B cell (primary cell): ENCODE measurements at places on chromosomes 3 and 15. TPM values are rescaled to one million over a fixed set of nuclear protein-coding genes. Genes with fewer than 3 reads are reported as not detected.

GRCh38 chr3:54874816-54875556 is 52.9 kb downstream of the LRTM1 start:
- DNase-seq, result no peak

- DNase-seq, result no peak
These were observed 95.6 kb downstream of the APBA2 start for GRCh38 chr15:28981351-28981720.

DNA sequence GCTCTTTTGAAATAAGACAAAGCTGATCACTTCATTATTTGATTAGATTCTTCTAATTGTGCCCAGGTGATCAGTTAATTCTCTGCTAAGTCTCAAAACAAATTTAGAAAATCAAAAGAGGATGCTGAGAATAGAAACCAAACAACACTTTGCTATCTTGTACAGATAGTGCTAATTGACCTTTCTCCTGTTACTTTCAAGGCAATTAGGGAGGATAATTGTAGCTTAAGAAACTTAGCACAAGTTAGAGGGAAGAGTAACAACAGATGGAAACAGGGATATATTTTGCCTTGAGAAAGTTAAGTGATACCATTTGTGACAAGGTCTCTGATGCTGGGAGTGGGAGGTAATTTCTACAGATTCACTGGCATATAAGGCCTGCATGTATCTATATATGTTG is 344.8 kb upstream of the GRM7 start:
- DNase-seq, result no peak

DNA sequence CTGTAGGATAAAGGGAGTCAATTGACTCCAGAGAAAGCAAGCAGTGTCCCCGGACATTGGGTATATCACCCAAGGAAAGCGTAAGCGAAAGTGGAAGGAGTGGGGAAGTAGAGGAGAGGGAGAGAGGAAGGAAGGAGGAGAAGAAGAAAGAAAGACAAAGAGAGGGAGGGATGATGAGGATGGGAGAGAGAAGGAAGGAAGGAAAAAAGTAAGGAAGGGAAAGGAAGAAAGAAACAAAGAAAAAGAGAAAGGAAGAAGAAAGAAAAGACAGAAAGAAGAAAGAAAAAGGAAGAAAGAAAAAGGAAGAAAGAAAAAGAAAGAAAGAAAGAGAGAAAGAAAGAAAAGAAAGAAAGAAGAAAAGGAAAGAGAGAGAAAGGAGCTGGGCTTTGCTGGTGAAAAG is 839 bp downstream of the DNASE1L3 start:
- DNase-seq, result no peak

GRCh38 chr3:151135541-151136337 is 50.3 kb downstream of the MED12L start:
- DNase-seq, result no peak

GRCh38 chr3:56962206-56962605 is 98.3 kb upstream of the SPATA12 start:
- no peak for DNase-seq

DNA sequence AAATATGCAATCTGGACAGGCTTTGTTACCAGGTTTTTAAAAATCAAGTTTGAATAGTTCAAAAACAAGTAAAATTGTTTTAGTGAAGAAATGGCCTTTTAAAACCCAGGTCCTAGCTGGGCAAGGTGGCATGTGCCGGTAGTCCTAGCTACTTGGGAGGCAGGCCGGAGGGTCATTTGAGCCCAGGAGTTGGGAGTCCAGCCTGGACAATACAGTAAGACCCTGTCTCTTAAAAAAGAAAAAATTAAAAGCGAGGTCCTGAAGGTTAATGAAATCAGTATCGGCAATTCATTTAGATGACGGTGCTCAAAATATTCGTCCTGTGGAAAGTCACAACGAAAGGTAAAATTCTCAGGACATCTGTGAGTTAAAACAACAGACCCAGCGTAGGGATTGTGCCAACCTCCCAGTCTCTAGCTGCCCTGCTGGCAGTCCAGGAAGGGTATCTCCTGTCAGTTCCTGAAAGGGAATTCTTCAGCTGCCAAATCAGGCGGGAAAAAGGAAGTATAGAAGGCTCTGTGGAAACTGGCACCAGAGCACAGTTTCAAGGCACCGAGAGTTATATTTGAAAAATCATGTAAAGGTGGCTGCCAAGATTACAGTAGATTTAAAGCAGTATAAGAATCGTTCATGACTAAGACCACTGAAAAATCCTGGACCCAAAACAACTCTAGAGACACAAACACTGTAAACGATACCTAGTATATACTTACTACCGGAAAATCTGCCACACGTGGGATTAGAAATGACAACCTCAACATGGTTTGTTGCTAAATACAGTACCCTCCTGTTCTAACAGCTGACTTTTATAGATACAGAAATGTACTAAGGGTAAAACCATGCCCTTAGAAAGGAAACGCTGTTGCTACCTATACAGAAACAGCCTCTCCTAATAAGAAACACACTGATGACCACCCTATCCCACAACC is 1.2 kb upstream of the ABHD17C start:
- no peak for DNase-seq

GRCh38 chr3:104132566-104133403 is 1233.9 kb upstream of the ALCAM start:
- no peak for DNase-seq

- DNase-seq, result no peak
These were observed 20.2 kb downstream of the AMOTL2 start for GRCh38 chr3:134353831-134354611.

- DNase-seq, result no peak
These were observed 14.3 kb downstream of the AKAP13 start for GRCh38 chr15:85394554-85395333.

PLIN1 gene
- 0.29 and 0.97 TPM in 2 replicates for polyA plus RNA-seq

PLA2G4D gene
- not detected in 2 replicates for polyA plus RNA-seq

RAD51 gene
- 0.61 and 0.67 TPM in 2 replicates for polyA plus RNA-seq

GOLGA6L4 gene
- polyA plus RNA-seq, result 0.88 and 1.2 TPM in 2 replicates

FETUB gene
- polyA plus RNA-seq, result not detected in 2 replicates

PML gene
- 59.2 and 59.6 TPM in 2 replicates for polyA plus RNA-seq

BSN gene
- polyA plus RNA-seq, result 0.03 TPM in 2 replicates

CCDC39 gene
- not detected in 2 replicates for polyA plus RNA-seq

CCDC54 gene
- not detected in 2 replicates for polyA plus RNA-seq
